Kidney tubule cell (primary cell): ENCODE measurements at places on chromosomes 5 and 9.

DNA sequence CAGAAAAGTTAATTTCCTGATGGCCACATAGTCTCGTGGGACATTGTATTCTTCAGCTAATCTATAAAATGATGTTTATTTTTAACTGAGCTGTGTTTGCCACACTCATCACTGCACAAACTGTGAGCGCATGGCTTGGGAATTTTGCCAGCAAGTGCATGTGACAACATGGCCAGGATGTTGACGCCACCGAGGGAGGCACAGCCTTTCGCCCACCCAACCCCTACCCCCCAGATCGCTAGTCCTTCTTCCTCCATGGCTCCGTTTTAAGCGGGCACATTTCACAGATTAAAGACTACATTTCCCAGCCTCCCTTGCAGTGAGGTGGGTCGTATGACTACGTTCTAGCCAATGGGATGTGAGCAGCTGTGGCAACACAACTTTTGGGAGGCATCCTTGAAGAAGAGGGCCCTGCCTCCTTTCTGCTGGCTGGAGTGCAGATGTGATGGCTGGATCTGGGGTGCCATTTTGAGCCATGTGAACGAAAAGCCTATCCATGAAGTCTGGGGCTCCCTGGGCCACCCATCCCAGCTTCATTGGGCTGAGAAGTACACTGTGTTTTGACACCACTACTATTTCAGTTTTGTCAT is 7.9 kb downstream of the NRARP start:
- peak; percentile 70 for DNase-seq

- no peak for DNase-seq
Measured at GRCh38 chr5:113060408-113061025, 83.9 kb downstream of the DCP2 start.

- DNase-seq = no peak
Measured at GRCh38 chr9:130786526-130786925, 48.5 kb upstream of the ABL1 start.

- DNase-seq = no peak
Measured at GRCh38 chr9:34928921-34929320, 29.2 kb upstream of the PHF24 start.

DNA sequence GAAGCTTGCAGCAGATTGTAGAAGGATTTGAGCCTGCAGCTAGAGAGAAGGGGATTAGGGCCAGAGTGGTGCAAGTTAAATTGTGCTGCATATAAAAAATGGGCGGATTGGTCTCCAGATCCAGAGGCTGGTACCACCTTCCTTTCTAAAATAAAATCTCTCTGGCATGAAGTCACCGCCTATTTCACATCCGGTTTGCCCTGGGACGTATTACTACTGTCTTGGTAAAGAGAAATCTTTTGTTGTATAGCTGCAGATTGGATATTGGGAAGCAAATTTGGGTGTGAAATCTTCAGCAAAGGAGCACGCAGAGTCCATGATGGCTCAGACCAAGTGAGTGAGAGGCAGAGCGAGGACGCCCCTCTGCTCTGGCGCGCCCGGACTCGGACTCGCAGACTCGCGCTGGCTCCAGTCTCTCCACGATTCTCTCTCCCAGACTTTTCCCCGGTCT is at the start of gene GABRA1:
Gene GABRA1, plus strand, starts transcription at position 180 of the 451 bp plus-strand sequence. CDS start 2,691 bp downstream, outside the sequence.
- peak; percentile 5 for DNase-seq
